ENCODE measurements at places on chromosomes 3 and 15.

DNA sequence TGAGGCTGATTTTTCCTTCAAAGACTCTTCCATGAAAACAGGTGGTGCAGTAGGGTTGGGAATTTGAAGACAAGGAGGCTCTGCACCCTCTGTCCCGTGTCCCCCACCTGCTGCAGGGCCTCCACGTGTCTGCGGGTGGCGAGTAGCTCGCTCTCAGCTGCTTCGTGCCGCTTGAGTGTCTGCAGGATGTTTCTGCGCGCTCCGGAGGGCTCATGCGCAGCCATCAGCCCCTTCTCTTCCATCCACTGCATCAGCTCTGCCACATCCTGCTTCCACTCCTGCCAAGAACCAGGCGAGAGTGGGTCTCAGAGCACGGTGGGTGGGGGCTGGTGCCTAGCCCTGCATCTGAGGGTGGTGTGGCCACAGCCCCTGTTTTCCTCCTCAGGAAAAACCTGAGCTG lies 17.8 kb downstream of the SPTBN5 start:
- no peak for DNase-seq

GRCh38 chr3:147574621-147575020 lies 165.5 kb downstream of the ZIC1 start:
- DNase-seq, result no peak

- no peak for DNase-seq
Measured at GRCh38 chr15:67148196-67148701, 82.8 kb downstream of the SMAD3 start.

- no peak for DNase-seq
Measured at GRCh38 chr3:100053951-100054620, 60.2 kb downstream of the FILIP1L start.
